Effector memory CD4-positive, alpha-beta T cell (primary cell): ENCODE measurements at places on chromosomes 7 and 10.

DNA sequence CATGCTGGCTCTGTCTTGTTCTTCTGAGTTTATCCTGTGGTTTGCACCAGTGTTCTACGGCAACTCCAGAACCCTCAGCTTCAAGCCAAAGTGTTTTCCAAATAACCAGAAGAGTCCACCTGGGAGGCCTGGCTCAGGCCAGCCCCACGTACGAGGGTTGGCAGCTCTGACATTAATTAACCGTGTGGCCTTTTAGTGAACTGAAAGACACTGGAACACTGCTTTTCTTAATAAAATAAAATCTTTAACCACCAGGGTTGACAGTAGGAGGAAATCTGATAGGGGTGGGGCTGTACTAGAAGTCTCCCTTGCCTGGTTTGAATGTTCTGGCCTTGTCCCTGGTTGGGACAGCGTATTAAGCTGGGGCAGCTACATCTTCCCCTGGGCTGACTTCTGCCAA, 64.9 kb downstream of the SYPL1 start:
- H3K27ac ChIP-seq = no peak overlapping the region
- no peaks in the 10 kb centered on the region for H3K27me3 ChIP-seq
- no peak overlapping the region for H3K4me3 ChIP-seq
- H3K36me3 ChIP-seq = no peaks in the 10 kb centered on the region

- H3K27me3 ChIP-seq = no peaks in the 10 kb centered on the region
- no peak for DNase-seq
- no peaks in the 10 kb centered on the region for H3K4me1 ChIP-seq
- peaks cover 7% of the 10 kb centered on the region for H3K36me3 ChIP-seq
- H3K4me3 ChIP-seq = no peak overlapping the region
Observed at GRCh38 chr10:125871338-125871737, 9.8 kb downstream of the DHX32 start.

- no peak for DNase-seq
- H3K36me3 ChIP-seq = no peaks in the 10 kb centered on the region
- no peaks in the 10 kb centered on the region for H3K4me1 ChIP-seq
- no peak overlapping the region for H3K27ac ChIP-seq
Observed at GRCh38 chr10:96168546-96168945, 38.4 kb downstream of the ZNF518A start.

DNA sequence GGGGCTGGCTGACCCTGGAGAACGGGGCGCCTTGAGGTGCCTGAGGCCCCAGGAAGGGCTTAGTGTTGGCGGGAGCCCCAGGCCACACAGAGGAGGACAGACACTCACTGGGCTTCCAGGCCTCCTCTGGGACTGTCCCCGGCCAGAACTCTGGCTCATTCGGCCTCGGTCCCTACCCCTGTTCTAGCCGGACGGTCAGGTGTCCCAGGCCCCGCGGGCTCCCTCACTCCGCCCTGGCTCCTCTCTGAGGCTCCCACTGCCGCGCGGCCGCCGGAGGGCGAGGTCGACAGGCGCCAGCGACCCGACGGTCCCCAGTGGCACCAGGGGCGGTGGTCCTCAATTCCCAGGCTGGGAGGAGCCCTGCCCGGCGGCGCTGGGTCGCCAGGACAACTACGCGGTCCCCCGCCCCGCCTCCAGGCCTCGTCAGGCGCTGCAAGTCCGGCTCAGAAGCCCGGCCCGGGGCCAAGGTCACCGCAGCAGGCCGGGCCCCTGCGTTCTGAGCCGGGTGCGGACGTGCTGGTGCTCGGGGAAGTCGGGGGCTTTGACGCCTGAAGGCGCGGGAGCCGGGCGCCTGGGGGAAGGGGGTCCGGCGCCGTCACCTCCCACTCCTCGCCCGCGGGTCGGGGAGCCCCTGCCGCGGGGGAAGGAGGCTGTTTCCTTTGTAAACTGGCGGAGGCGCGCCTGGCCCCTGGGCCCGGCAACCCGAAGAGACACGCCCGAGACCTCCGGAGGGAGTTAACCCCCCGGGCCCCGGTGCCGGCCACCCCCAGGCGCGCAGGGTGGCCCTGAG, 1.1 kb upstream of the PWWP2B start:
- H3K4me1 ChIP-seq = peaks cover 19% of the 10 kb centered on the region
- peak overlapping the region; percentile 65 for H3K27ac ChIP-seq
- no peak for DNase-seq
- H3K27me3 ChIP-seq = no peaks in the 10 kb centered on the region

DNA sequence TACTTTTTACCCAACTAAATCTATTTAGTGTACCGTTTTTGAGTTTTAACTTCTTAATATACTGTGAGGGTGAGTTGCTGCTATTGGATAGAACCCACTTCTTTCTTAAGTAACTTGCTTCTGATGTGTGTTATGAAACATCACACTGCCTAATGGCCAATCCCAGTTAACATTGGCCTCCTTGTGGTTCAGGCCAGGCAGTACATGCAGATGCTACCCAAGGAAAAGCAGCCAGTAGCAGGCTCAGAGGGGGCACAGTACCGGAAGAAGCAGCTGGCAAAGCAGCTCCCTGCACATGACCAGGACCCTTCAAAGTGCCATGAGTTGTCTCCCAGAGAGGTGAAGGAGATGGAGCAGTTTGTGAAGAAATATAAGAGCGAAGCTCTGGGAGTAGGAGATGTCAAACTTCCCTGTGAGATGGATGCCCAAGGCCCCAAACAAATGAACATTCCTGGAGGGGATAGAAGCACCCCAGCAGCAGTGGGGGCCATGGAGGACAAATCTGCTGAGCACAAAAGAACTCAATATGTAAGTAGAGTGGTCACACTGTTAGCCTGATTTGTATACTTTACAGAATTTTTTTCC, 39.7 kb downstream of the TES start:
- H3K4me1 ChIP-seq = no peaks in the 10 kb centered on the region
- no peak for DNase-seq
- peaks cover 53% of the 10 kb centered on the region for H3K36me3 ChIP-seq
- H3K27me3 ChIP-seq = no peaks in the 10 kb centered on the region
- no peak overlapping the region for H3K27ac ChIP-seq
- H3K4me3 ChIP-seq = no peak overlapping the region

- no peaks in the 10 kb centered on the region for H3K4me1 ChIP-seq
- H3K27ac ChIP-seq = no peak overlapping the region
- no peaks in the 10 kb centered on the region for H3K27me3 ChIP-seq
Observed at GRCh38 chr10:70952401-70952800, 64.0 kb upstream of the PCBD1 start.
